ENCODE measurements at places on chromosomes 5 and 9.

DNA sequence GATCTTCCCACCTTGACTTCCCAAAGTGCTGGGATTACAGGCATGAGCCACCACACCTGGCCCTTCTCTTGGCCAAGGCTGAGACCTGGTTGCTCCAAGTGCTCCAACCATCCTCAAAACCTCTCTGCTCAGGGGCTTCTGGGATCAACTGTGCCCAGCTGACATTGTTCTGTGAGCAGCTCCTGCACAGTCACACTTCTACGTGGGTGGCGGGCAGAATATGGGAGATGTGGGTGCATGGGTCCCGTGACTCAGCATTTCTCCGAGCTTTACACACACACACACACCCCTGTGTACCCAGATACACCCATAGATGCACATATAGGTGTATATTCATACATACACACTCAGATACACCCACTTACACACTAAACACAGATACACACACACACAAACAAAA is 10.5 kb upstream of the MYORG start:
- no peak for DNase-seq

GRCh38 chr5:135320718-135321484 is 78.1 kb downstream of the MACROH2A1 start:
- DNase-seq, result no peak

DNA sequence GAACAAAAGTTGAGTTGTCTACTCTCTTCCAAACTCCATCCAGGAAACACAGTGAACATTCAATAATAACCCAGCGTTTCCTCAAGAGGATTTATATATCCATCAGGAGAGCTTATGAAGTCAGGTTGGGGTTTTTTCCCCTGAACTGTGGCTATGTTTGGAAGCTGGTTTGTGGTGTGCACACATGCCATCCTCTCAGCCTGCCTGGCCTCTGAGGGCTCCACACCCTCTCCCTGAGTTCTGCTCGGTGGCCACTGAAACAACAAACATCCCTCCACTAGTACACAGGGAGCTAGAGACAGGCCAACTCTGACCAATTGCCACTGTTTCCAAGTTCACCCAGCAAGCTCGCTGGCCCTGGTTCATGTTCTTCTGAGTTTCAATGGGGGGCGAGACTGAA is 35.7 kb downstream of the SMIM23 start:
- no peak for DNase-seq

GRCh38 chr9:76693912-76694311 is 70.3 kb upstream of the PCA3 start:
- no peak for DNase-seq
